ENCODE measurements at places on chromosomes 5 and 9.

DNA sequence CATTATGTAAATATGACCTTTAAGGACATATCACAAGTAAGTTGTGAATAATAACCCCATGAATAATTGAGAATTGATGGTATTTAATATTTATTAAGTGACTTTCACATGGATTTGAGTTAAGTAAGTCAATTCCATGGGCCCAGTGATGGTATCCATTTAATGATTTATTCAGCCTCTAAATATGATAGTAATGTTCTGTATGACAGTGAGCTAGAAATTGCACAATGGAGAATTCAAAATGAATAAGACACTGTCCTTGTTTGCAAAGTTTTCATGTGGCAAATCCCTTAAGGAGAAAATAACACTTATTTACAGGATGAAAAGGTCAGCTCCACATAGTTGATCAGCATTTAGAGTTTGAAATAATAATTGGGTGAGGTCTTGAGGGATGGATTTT is 160.7 kb downstream of the PDE4D start:
- no peak for DNase-seq

DNA sequence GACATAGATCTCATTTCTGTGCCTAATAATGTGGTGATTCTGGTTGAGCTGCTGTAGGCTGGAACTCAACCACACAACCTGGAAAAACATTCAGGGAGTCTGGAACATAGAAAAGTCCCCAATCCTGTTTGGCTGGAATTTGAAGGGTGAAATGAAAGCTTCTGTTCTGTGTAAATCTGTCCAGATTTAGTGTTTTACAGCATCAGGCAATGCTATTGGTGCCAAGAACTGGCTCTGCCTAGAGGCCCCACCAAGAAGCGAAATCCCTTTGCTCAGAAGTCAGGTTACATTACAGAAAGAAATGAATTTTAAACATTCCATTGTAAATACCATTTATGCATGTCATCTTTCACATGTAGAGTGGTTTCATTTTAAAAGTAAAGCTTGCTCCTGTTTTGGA is 56.3 kb downstream of the TMEM174 start:
- DNase-seq, result no peak

DNA sequence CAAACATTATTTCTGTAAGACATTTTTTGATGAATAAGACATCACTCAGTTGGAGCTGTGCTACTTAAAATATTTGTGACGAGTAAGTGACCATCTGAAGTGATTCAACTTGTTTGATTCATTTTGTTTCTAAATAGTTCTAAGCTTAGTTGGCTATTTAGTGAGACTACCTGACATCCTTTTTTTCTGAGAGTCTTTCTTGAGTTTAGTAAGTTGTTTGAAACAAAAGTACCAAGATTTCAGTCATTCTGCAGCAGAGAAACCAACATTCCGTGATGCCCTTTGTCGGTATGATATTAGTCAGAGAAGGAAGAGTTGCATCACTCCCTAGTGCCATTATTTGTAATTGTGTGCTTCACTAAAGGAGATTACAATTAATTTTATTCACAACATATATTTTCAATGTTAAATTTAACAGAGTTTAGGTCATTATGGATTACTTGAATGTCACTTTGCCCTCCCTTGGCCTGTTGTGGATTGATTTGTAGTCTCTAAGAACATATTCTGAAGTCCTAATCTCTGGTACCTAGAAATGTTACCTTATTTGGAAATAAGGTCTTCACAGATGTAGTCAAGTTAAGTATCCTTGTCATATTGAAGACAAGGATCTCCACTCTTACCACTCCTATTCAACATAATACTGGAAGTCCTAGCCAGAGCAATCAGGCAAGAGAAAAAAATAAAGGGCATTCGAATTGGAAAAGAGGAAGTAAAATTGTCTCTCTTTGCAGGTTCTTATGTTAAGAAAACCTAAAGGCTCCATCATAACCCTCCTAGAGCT is 212.2 kb downstream of the PCSK1 start:
- DNase-seq, result no peak

- no peak for DNase-seq
These were observed 171.1 kb upstream of the SMIM23 start for GRCh38 chr5:171614511-171614910.

GRCh38 chr5:55712023-55712859 is at the start of gene SLC38A9:
Gene SLC38A9 (minus strand): TSS chr5:55712324. CDS start chr5:55697958, 14,366 bp downstream.
- peak; percentile 73 for DNase-seq

All from Panc1 (cell line).